ENCODE measurements at places on chromosomes 1 and 21.
A peak's percentile ranks its signal among the peaks of the same experiment; 100 is the strongest.

- no peak for DNase-seq
These were observed 20.8 kb downstream of the PPFIA4 start for GRCh38 chr1:203046984-203047630.

- peak; percentile 43 for DNase-seq
These were observed 25.0 kb downstream of the SZT2 start for GRCh38 chr1:43414634-43415223.

DNA sequence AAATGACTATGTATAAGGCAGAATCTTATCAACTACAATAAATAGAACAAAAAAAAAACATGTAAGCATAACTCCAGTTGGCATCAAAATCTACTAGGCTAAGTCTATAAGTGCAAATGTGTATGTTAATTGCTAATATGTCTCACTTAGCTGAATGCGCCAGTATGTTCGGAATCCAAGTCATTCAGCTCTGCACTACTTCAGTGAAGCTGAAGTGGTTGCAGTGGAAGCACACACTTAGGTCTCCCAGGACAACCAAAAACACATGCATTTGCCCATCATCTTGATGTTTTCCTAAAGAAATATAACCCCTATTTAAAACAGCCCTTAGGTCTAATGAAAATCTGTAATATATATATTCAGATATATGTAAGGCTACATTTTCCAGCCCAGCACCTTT is 41.0 kb upstream of the RGS2 start:
- no peak for DNase-seq

DNA sequence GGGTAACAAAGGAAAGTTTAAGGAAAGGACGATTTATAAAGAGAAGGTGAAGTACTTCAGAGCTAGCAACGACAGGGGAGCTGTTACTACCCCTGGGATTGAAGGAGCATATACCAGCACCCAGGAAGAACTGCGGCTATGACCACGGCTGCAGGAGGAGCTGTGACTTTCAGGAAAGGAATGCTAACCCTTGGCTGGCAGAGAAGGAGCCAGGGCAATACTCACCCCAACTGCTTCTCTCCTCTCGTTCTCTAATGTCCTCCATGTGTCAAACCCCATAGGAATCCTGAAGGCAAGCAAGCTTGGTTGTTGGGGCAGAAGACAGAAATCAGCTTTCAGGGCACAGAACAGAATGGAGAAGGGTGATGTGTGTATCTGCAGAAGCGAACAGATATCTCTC is 120.5 kb downstream of the TMEM53 start:
- no peak for DNase-seq

DNA sequence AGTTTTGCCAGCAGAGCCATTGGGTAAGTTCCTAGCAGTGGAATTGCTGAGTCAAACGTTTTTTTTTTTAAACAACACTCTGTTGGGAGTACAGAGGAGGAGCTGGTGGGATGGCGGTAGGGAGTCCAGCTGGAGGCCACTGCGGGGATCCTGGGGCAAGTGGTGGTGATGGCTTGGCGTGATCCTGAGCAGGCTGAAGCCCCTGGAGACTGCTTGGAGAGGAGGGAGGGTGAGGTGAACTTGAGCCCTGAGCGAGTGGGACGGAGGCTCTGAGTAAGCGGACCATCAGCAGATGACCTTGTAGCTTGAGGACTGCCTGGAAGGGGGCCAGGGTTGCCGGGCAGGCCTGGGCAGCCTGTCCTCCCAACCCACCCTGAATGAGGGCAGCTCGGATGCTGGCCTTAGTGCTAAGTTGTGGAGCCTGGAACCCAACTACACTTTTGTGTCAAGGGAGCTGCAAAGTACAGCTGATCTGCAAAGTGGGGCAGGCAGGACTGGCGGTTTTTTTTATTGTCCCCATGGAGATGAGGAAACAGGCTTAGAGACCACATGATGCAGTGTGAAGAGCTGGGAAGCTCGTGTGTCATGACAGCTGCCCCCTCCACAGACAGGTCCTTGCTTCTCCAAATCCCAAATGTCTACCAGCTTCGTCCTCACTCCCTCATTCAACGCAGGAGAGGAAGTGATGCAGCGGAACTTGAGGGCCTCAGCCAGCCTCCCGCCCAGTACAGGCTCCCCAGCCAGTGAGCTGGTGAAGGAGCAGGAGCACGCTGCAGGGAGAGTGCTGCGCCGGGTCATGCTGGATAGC is 20.2 kb downstream of the MRPL37 start:
- DNase-seq: peak; percentile 27

GRCh38 chr1:184520336-184520735 is 133.5 kb downstream of the C1orf21 start:
- DNase-seq: no peak

DNA sequence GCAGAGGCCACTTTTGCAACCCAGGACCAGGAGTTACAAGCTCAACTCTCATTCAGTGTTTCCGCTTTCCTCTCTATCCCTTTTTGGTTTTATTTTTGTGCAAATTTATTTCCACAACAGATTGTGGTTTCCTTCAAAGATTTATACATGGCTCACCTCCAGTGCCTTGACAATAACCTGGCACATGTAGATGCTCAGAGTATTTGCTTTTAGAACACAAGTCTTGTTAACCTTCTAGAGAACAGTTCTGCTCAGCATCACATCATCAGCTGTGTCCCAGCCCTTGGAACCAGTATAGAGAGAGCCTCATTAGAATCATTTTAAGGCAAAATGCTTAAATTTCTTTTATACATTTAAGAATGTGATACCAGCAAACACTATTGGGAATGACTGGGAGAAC is 133.7 kb downstream of the TENT5C start:
- no peak for DNase-seq

- DNase-seq: no peak
These were observed 209.9 kb downstream of the FAF1 start for GRCh38 chr1:50750021-50750619.

- no peak for DNase-seq
These were observed 9.8 kb downstream of the LGR6 start for GRCh38 chr1:202203238-202204039.

DNA sequence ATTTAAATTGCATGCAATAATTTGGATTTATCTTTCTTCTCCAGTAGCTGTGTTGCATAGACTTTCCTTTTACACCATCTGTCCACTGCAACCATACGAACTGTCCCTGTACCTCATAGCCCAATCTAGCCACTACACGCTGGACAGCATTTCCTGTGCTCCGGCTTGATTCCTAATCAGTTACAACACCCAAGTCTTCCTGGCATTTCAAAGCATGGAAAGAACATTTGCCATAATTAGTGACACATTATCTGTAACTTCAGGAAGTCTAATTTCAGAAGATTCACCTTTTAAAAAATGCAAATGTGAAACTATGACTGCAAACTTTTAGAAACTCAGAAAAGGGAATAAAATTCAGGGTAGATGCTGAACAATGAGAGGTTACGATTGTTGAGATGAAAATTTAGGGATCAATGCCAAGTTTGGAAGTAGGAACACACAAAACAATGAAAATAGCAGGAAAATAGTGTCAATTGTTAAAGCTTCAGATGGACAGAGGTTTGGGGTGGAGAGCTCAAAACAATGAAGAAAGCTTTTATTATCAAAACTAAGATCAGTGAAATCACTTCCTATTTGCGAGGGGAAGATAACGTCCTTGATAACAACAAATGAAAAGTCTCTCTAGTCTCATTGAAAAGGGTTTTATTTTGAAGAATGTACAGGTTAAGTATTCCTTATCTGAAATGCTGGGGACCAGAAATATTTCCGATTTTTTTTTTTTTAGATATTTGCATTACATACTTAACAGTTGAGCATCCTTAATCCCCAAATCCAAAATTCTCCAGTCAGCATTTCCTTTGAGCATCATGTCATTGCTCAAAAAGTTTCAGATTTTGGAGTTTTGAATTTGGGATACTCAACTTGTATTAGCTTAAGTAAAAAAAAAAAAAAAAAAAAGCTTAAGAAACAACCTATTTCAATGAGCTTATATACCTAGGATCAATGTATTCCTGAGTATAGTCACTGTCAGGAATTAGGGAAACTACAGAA is 107.3 kb downstream of the FNBP1L start:
- DNase-seq: no peak

DNA sequence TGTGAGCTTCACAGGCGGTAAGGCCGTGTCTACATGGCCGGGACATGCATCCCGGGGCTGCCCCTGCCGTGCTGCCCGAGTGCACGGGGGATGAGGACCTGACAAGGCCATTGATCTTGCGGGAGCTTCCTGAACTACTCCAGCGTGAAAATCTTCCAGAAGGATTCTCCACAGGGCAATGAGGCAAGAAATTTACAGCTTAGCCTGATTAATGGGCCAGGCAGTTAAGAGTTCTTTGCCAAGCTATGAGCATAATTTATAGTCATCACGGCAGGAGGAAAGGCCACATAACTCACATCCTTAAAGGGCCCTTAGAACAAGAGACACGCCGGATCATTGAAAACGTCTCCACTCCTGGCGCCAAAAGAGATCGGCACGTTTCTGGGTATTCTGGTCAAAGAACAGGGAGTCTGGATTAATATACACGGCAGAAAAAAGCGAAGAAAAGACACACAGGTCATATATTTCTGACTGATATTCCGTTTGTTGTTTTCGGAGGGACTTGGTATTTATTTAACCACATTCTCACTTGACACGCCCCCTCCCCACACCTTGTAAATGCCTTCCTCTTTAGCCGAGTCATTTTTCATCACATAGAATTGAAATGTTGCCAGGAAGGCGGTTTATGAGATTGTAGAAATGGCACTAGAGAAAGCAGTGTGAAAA is 180.5 kb downstream of the DYRK1A start:
- DNase-seq: peak; percentile 99

GRCh38 chr1:225876900-225877510 is 5.2 kb downstream of the TMEM63A start:
- no peak for DNase-seq

- DNase-seq: no peak
These were observed 14.7 kb downstream of the YTHDF2 start for GRCh38 chr1:28751315-28752060.

DNA sequence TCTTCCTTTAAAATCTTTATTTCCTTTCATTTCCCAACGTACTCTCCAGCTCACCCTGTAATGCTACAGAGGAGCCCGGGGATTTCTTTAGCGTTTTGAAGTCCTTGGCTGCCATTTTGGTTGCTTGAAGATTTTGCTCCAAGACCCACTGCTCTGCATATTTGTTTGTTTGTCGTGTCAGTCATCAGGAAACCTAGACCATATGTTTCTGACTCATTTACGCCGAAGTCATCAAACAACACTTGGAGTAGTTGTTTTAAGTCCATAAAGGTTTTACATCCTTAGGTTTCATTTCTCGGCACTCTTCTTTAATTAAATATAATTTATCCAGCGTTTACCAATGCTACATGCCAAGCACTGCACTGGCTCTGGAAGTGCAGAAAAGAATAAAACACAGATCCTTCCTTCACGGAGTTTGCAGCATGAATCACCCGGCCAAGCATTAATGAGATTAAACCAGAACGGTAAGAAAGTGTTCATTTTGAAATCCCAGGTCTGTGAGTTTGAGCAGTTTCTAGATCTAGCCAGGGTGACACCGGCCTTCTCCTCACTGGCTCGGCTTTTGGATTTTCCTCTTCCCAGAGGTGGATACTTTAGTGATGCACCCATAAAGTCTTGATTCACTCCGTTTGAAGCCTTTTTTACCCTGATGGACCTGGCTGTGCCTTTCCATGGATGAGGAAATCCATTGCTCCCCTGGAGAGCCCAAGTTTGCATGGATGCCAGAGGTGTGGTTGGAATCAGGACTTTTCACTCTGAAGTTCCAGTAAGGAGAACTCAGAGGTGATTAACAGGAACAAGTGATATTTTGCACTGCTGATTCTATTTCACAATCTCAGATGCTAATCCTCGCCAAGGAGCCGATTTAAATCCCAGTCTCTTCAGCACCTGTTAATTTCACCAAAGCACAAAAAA is 109.3 kb downstream of the KAZN start:
- no peak for DNase-seq

GRCh38 chr1:222171005-222171404 is 376.9 kb downstream of the HHIPL2 start:
- no peak for DNase-seq

Data from DMS79 treated with DMSO at 0.1 percent for 48 hours (cell line).